ENCODE measurements at places on chromosomes 11 and 22. TPM values are rescaled to one million over a fixed set of nuclear protein-coding genes. Genes with fewer than 3 reads are reported as not detected.

CD6 gene
- polyA plus RNA-seq = 1.3 TPM

MRGPRE gene
- polyA plus RNA-seq = not detected

SNX32 gene
- polyA plus RNA-seq = 0.47 TPM

SCO2 gene
- polyA plus RNA-seq = 0.61 TPM

TMEM191B gene
- 2.6 TPM for polyA plus RNA-seq

OR4C3 gene
- not detected for polyA plus RNA-seq

MS4A4A gene
- polyA plus RNA-seq = 1.3 TPM

OR52E2 gene
- polyA plus RNA-seq = not detected

NR1H3 gene
- polyA plus RNA-seq = 10.9 TPM

SYT13 gene
- polyA plus RNA-seq = 0.02 TPM

OR51B2 gene
- polyA plus RNA-seq = not detected

PGA5 gene
- polyA plus RNA-seq = 0.11 TPM

TRIM44 gene
- 3.1 TPM for polyA plus RNA-seq

CABP4 gene
- polyA plus RNA-seq = 0.14 TPM

MUC2 gene
- polyA plus RNA-seq = not detected

CASP1 gene
- 16.7 TPM for polyA plus RNA-seq

LDHAL6A gene
- polyA plus RNA-seq = not detected

LRRC10B gene
- polyA plus RNA-seq = 0.04 TPM
